ENCODE measurements at places on chromosomes 3 and 15.

GRCh38 chr3:168802766-168803165, 707.0 kb upstream of the GOLIM4 start:
- no peak for DNase-seq

- DNase-seq = no peak
Observed at GRCh38 chr3:180516368-180516767, 85.6 kb upstream of the TTC14 start.

- no peak for DNase-seq
Observed at GRCh38 chr3:181561139-181562031, 150.3 kb upstream of the SOX2 start.

DNA sequence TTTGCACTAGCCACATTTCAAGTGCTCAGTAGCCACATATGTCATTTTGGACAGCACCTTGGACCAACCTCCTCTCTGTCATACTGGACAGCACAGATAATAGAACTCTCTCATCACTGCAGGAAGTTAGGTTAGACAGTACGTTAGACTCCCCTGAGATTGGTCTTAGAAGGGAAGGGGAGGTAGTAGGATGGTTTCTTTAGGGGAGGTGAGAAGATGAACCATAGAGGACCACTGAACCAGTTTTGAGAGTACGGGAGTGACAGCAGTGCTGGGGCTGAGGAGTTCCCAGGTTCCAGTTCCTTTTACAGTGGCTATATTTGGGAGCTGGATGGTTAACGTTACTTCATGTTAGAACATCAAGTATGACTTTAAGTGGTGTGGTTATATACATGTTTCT, 7.8 kb downstream of the LRCH3 start:
- no peak for DNase-seq

DNA sequence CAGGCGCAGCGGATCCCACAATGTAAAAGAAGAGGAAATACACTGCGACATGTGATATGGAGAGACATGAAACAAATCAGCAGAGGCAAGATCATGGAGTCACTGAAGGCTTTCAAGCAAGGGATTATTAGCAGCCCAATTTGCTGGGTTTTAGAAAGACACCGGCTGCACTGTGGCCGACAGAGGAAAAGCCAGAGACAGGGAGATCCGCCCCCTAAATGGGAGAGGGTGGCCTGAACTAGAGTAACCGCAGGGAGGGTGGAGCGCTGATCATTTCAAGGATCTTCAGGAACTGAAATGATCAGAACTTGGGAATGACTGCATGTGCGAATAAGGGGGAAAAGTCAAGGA, 612 bp upstream of the C15orf40 start:
- DNase-seq = peak; percentile 15

DNA sequence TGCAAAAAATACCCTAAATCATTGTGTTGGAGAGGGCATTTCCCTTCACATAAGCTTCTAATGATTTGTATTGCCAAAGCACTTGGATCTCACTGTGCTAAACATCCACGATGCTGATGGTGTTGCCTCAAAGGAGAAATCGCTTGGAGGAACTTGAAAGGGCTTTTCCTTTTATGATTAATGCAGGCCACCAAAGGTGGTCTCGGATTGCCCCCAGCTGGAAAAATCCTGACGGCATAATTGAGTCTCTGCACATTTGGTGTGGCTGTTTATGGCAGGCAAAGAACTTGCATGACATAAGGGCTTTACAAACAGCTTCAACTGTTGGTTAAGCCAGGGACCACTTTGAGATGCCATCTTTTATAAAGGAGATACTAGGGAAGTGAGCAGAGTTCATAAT, 664.0 kb upstream of the ADAMTS9 start:
- DNase-seq = no peak

GRCh38 chr15:51770902-51771301, 19.5 kb downstream of the TMOD2 start:
- DNase-seq = no peak

GRCh38 chr15:77622934-77623754, 9.6 kb downstream of the LINGO1 start:
- DNase-seq = no peak

DNA sequence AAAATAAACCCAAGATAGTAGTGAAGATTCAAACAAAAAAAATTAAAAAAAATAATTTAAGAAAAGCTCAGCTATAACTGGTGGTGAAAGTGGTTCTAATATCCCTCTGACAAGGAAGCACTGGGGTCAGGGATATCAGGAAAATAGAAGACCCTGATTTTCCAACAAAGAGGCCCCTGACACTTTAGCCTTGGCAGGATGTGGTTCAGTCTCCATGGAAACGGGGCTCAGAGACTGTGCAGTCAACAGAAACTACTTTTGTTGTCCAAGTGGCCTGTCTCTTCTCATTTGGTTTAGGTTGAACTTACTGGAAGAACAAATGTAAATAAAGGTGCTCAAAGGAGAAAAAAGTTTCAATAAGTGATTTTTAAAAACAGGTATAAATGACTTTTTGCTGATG, 27.2 kb downstream of the INTS14 start:
- peak; percentile 7 for DNase-seq

GRCh38 chr3:186520957-186521842, 23.0 kb downstream of the CRYGS start:
- DNase-seq = no peak

DNA sequence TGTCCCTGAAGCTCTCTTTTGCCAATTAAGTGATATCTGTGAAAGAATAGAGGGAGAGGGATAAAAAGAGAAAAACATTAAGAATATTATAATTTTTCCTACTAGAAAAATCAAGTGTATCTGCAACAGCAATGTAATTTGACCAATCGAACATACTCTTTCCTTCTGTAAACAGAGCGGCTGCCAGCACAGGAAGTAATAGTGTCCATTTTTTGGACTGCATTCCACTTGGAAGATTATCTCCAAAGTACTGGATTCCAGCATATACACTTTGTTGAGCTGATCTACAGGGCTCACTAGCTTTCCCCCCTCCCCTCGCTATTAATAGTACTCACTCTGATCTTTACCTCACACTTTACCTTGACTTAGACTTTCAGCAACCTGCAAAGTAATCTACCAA, 90.4 kb downstream of the SUCLG2 start:
- DNase-seq = no peak

- no peak for DNase-seq
Observed at GRCh38 chr15:96184297-96184696, 146.2 kb upstream of the NR2F2 start.

GRCh38 chr3:13896473-13897154, 16.7 kb upstream of the WNT7A start:
- peak; percentile 67 for DNase-seq

- no peak for DNase-seq
Observed at GRCh38 chr3:48397767-48398681, 26.0 kb downstream of the FBXW12 start.

DNA sequence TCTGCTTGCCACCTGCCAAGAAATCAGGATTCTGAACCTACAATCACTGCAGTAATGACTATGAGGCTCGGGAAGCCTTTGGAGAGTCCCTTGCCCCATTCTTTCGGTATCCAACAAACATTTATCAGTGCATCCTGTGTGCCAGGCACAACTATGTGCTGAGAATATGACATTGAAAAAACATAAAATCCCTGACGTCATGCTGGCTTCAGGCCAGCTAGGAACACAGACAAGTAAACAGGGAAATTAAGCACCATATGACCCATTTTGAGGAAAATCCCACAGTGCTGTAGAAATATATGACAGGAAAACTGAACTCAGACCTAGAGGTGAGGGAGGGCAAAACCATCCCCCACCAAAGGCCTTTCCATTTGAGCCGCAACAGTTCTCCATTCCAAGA, 34.1 kb upstream of the DET1 start:
- DNase-seq = no peak

DNA sequence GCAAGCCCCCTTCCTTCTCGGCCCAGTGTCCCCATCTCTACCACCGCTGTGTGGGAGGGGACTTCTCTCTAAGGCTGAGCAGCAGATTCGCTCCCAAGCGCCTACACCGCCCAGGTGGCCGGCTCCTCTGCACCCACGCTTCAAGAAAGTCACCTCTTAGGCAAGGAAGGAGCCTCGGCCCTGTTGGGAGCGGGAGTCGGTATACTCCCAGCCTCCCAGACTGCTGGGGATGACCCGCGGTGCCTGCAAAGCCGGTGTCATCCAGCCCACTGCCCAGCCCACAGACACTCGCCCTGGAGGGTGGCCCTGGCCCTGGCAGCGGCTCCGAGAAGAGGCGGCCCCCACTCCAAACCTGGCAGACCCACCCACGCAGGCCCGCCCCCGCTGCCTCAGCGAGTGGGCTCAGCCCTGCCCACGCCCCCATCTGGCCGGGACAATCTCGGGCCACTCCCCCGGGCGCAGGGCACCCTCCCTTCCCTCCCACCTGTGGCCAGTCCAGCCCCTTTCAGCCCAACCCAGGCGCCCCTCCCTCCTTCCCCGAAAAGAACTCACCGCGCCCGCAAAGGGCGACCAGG, 396 bp downstream of the CHRNB4 start:
- DNase-seq = no peak

Data from muscle of back (tissue), 13 donors.